ENCODE measurements at places on chromosomes 6 and 20.

- DNase-seq: no peak
Observed at GRCh38 chr20:61976644-61977418, 88.8 kb downstream of the TAF4 start.

DNA sequence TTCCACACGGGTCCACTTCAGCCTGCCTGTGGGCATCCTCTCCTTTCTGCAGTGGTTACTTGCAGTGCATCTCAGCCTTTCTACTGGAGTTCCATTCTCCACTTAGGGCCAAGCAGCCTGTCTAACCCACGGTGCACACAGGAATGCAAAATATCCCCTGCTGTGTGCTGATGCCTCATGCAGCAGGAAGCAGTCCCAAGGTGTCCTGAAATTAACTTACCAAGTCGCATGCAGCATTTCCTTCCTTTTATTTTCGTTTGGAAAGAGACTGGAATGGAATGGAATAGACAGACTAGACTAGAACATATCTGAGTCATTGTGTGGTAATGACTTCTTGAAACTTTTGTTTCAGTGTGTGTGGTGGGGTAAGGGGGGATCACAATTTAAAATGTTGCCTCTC, 25.9 kb upstream of the FOXQ1 start:
- DNase-seq: no peak

- no peak for DNase-seq
Observed at GRCh38 chr20:31717478-31718201, 5.0 kb downstream of the BCL2L1 start.

- no peak for DNase-seq
Observed at GRCh38 chr6:119125576-119125975, 47.1 kb upstream of the FAM184A start.

DNA sequence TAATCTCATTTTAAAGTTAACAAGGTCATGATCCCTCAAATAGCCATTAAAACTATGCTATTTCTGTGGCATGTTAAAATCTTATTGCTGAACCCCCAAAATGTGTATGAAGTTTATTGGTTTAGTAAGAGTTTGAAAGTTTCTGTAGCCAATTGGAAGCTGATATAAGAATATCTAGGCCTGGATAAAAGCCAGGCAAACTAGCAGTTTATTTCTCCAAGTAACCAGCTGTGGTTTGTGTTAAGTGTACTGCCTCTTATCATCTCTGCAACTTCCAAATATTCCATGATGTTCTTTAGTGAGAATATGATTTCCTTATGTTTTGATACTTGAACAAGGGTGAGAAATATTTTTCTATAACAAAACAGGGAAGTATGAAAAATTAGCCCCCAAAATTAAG, 76.7 kb downstream of the PRSS35 start:
- DNase-seq: no peak

- DNase-seq: no peak
Observed at GRCh38 chr6:46898006-46898405, 23.7 kb downstream of the ADGRF5 start.

DNA sequence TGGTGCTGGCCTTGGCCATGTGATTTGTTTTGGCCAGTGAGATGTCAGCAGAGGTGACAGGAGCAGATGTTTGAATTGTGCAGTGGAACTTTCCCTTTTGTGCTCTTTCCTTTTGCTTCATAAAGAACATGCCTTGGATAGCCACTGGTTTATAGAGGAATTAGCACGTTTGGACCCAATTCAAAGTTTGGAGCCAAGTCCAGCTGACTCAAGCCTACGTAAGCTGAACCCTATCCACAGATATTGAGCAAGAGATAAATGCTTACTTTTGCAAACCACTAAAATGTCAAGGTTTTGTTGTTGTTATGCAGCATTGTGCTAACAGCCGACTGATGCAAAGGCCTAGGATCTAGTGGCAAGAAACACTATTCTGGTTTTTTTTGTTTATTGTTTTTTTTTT, 230.9 kb upstream of the CITED2 start:
- DNase-seq: no peak

DNA sequence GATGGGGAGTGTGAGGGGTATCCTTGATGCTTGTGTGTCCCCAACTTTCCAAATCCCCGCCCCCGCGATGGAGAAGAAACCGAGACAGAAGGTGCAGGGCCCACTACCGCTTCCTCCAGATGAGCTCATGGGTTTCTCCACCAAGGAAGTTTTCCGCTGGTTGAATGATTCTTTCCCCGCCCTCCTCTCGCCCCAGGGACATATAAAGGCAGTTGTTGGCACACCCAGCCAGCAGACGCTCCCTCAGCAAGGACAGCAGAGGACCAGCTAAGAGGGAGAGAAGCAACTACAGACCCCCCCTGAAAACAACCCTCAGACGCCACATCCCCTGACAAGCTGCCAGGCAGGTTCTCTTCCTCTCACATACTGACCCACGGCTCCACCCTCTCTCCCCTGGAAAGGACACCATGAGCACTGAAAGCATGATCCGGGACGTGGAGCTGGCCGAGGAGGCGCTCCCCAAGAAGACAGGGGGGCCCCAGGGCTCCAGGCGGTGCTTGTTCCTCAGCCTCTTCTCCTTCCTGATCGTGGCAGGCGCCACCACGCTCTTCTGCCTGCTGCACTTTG, at the start of gene TNF:
TNF (plus strand) TSS at position 231 of the 567 bp plus-strand sequence; CDS start at position 408, 177 bp downstream.
- no peak for DNase-seq

DNA sequence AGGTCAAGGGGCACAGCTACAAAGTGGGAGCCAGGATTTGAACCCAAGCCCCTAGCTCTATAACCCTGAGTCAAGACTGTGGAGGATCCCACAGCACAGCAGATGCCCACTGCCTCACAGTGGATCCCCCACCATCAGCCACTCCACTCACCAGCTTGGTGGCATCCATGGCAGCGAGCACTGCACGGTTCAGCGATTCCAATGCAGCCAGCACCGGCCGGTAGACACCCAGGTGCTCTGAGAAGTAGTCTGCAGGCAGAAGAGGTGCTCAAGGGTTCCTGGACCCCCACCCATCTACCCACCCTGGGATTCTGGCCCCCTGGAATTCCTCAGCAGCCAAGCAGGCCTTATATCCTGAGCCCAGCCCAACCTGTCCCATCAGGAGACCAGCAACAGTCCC, 2.5 kb downstream of the ACTL10 start:
- no peak for DNase-seq

DNA sequence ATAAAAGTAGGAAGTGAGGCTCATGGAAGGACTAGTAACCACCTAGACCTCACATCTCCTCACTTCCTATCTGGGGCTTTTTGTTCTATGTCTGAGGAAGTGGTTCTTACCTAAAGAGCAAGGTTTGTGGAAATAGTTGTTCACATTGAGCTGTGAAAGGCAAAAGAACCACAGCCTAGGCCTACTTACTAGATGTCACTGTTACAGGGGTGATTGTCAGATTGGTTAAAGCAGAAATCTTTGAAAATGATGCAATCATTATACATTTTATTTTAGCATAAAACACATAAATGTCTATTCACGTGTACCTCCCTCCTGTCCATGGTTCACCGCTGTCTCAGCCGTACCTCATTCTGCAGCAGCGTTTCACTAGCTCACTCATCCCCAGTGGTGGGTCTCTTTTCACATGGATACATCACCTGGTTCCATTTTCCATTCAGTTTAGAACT, 268.8 kb downstream of the TMEM242 start:
- no peak for DNase-seq

All from DMS153 (cell line).